ENCODE measurements at places on chromosomes 1 and 21. TPM values are rescaled to one million over a fixed set of nuclear protein-coding genes. Genes with fewer than 3 reads are reported as not detected.

The CHI3L1 gene
- total RNA-seq = 3.0 TPM

The AURKAIP1 gene
- 85.2 TPM for total RNA-seq

The PSRC1 gene
- 8.3 TPM for total RNA-seq

The TRIM17 gene
- 0.26 TPM for total RNA-seq

The TGFBR3 gene
- 31.6 TPM for total RNA-seq

The XCL1 gene
- not detected for total RNA-seq

The CACNA1S gene
- total RNA-seq = not detected

The FAM110D gene
- not detected for total RNA-seq

The TBCE gene
- total RNA-seq = 18.2 TPM

The SMG5 gene
- total RNA-seq = 65.9 TPM

The BTBD19 gene
- total RNA-seq = 5.0 TPM

The CD164L2 gene
- total RNA-seq = not detected

The WLS gene
- 156 TPM for total RNA-seq

The SNRPE gene
- 46.2 TPM for total RNA-seq

The FCAMR gene
- total RNA-seq = not detected

The GLMP gene
- 93.5 TPM for total RNA-seq

The WNT2B gene
- total RNA-seq = 1.5 TPM

The TMEM200B gene
- 17.7 TPM for total RNA-seq

The WNT3A gene
- total RNA-seq = not detected

The AADACL4 gene
- total RNA-seq = not detected

The CNR2 gene
- not detected for total RNA-seq

The KLF17 gene
- total RNA-seq = 0.50 TPM

The PADI2 gene
- total RNA-seq = not detected

The PLCH2 gene
- total RNA-seq = 0.17 TPM

The FASLG gene
- total RNA-seq = not detected

The C4BPA gene
- total RNA-seq = not detected

The ARHGEF16 gene
- total RNA-seq = 0.17 TPM

The TYW3 gene
- 15.9 TPM for total RNA-seq

The SPATA46 gene
- total RNA-seq = not detected

The KRTAP10-11 gene
- not detected for total RNA-seq

The VAMP4 gene
- 14.1 TPM for total RNA-seq

The SLAMF1 gene
- total RNA-seq = not detected

The S100A4 gene
- 85.3 TPM for total RNA-seq

The LCE1E gene
- not detected for total RNA-seq

The PRRX1 gene
- total RNA-seq = 121 TPM

The HMGCS2 gene
- total RNA-seq = not detected

The VTCN1 gene
- under 0.01 TPM for total RNA-seq

The LRRC71 gene
- total RNA-seq = not detected

The RAD54L gene
- 0.66 TPM for total RNA-seq

The CFH gene
- 146 TPM for total RNA-seq

The CCDC190 gene
- not detected for total RNA-seq

The DIO1 gene
- total RNA-seq = not detected

The COL9A2 gene
- total RNA-seq = 2.1 TPM

The CEP350 gene
- 101 TPM for total RNA-seq

The LHX8 gene
- total RNA-seq = not detected

The PCP4L1 gene
- not detected for total RNA-seq

The CD1E gene
- total RNA-seq = not detected

The SPRR1A gene
- total RNA-seq = not detected

The MTARC2 gene
- total RNA-seq = 9.0 TPM

The UBXN10 gene
- 0.33 TPM for total RNA-seq

The H3-3A gene
- total RNA-seq = 86.2 TPM

The SLFNL1 gene
- total RNA-seq = 0.66 TPM

The RGS16 gene
- total RNA-seq = 0.33 TPM

The ACTA1 gene
- not detected for total RNA-seq

The FRRS1 gene
- total RNA-seq = 27.0 TPM

The ENSA gene
- 53.7 TPM for total RNA-seq

The NBPF10 gene
- 5.1 TPM for total RNA-seq

The ATAD3C gene
- 0.17 TPM for total RNA-seq

The GALE gene
- 14.1 TPM for total RNA-seq

All from fibroblast of lung (primary cell).